ENCODE measurements at places on chromosomes 16 and 17.

DNA sequence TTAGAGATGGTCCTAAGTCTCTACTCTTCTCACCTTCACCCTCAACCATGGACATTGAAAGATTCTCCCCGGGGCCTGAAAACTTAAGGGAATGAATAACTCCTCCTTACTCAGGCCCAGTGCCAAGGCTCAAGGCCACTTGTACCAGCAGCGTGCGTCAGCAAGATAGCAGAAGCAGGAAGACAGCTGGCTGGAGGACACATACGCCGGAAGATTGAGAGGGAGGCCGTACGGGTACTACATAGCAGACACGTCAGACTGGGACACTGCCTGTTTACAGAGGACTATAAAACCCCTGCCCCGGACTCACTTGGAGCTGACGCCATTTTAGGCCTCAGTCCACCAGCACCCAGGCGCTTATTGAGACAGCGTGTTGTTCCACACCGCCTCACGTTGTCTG is 75.8 kb upstream of the MED13 start:
- no peak for DNase-seq

GRCh38 chr17:74049167-74049966 is 154.1 kb upstream of the RPL38 start:
- no peak for DNase-seq

DNA sequence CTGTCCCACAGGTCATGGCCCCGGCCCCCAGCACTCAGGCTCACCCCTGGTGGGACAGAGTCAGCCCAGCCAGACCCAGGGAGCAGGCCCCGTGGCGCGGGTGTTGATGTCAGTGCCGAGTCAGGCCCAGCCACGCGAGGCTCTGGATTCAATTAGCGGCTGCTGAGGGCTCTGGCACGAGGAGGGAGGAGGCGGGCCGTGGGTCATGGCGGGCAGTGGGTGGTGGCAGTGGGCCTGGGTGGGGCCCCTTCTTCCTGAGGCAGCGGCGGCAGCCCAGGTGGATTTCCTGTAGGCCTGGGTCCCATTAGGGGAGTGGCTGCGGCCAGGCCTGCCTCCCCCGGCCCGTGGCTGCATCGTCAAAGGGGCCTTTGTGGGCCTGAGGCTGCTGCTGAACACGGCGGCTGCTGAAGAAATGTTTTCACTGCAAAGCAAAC is 12.9 kb downstream of the VASN start:
- DNase-seq = no peak

DNA sequence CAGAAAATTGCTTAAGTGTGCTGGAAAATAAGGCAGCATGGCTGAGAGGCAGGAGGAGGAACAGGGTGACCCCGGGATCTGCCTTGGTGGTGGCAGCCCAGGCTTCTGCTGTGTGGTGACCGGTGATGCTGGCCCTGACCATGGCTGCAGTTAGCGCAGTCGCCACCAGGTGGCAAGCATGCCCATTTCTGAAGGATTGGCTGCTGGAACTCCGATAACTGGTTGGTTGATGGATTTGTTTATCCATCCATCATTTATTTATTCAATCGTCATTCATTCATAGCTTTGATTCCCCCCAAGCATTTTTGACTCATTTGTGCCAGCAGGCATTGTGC is 29.1 kb upstream of the ITGA3 start:
- peak; percentile 62 for DNase-seq

GRCh38 chr17:14539801-14540200 is 238.9 kb downstream of the HS3ST3B1 start:
- no peak for DNase-seq

- no peak for DNase-seq
Observed at GRCh38 chr16:1958715-1959268, 546 bp upstream of the NDUFB10 start.

DNA sequence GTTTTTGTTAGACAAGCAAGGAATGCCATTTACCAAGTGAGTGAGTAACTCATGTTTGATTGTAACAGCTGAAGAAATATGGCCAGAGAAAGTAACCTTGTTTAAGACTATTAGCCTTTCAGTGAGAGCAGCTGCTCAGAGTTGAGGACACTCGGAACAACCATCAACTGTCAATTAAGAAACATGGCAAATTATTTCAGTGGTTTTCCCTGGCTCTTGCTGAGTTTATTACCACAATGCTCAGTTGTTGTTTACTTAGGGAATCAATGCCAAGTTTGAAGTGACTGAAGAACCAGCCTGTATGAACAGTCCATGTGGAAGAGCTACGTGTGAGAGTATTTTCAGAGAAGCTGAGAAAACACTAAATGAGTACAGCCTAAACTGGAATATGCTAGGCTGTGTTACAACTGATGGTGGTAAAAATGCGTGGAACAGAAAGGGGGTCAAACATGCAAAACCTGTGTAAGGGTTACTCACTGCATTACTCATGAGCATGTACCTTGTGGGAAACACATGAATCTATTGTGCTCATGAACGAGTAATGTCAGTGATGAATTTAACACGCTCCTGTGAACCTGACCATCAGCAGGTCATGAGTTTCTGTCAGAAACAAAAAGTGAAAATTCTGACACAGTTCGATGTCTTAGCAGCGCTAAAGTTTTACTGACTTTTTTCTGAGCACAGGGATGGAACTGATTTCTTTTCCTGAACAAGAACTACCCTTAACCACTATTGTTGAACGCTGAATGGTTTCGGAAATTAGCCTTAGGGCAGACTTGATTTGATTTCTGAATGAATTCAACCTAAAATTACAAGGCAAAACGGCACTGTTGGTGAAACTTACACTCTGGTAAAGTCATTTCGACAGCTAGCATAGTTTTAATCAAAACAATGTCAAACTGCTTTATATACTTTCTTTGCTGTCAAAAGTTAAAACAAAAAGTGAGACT is 33.5 kb downstream of the GNA13 start:
- no peak for DNase-seq

- no peak for DNase-seq
Observed at GRCh38 chr17:50057521-50057991, 1.6 kb downstream of the ITGA3 start.

DNA sequence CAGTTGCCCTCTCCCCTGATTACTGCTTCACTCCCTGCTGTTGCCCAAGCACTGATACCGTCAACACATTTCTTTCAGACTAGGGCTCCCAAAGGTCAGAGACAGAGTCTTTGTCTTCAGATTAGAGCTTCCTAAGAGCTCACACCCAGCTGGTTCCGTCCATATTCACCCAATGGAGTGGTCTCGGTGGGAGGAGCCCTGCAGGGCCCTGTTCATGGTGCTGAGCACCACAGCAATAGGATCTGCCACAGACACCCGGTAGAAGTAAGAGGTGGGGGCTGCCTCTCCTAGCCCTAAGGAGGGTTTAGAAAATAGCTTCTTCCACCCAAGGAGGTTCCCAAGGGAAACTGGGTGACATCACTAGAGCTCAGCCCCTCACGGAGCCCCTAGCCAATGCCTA is 128.3 kb downstream of the CCDC144A start:
- DNase-seq = no peak

DNA sequence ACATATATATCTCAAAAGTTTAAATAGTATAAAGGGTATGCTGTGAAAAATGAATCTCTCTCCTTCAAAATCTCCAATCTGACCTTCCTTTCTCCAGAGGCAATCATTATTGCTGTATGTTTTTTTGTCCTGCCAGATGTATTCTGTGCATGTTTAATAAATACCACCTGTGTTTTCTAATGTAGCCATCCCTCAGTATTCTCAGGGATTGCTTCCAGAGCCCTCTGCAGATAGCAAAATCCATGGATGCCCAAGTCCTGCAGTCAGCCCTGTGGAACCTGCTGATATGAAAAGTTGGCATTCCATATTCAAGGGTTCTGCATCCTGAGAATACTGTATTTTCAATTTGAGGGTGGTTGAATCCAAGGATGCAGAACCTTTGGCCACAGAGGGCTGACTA is 42.9 kb downstream of the BPTF start:
- no peak for DNase-seq

DNA sequence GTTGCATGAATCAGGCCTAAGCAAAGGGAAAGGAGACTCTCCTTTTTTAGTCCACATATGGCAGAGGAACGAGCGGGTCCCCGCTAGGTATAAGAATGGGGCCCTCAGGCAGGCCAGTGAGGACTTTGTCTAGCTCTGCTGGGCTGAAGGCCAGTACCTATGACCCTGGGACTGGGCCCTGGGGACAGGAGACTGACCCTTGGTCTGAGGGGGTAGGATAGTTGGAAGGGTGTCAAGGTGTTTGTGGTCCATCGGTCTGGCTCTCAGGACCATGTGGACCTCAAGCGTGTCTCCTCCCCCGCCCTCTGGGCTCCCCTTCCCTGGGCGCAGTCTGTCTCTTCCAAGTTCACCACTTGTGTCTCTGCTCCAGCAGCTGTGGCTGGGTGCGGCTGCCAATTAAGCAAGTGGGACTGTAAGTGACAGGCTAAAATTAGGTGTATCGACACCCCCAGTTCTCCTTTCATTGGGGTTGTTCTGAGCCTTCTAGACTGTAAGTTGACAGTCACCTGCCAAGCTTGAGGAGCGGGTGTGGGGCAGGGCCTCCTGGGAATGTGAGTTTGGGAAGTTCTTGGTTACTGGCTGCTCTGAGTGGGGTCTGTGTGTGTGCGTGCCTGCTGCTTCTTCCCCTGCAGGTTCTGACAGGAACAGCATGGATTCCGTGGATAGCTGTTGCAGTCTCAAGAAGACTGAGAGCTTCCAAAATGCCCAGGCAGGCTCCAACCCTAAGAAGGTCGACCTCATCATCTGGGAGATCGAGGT is 24.5 kb downstream of the AKAP1 start:
- DNase-seq = no peak

GRCh38 chr16:57479976-57480753 is 6.1 kb downstream of the DOK4 start:
- no peak for DNase-seq

DNA sequence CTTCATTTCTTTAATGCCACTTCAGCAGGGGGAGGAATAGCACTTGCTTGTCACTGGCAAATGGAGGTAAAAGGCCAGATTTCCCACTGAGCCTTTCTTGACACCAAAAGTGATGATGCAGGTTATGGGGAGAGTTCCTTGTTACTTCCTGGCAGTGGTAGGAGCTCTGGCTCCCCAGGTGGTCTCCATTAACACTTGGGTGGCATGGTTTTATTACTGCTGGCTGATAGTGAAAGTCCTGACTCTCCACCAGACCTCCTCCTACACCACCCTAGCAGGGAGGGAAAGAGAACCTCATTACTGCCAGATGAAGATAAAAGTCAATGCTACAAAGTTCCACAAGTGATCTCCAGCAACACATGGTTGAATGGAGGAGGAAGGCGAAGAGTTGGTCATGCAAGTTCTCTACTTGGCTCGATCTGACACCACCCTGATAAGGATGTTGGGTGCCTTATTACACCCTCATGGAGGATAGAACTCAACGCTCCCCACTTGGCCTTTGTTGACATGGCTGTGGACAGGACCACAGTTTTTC is 152.7 kb upstream of the GNAO1 start:
- no peak for DNase-seq

GRCh38 chr17:19316761-19317358 is 45.7 kb downstream of the B9D1 start:
- no peak for DNase-seq

DNA sequence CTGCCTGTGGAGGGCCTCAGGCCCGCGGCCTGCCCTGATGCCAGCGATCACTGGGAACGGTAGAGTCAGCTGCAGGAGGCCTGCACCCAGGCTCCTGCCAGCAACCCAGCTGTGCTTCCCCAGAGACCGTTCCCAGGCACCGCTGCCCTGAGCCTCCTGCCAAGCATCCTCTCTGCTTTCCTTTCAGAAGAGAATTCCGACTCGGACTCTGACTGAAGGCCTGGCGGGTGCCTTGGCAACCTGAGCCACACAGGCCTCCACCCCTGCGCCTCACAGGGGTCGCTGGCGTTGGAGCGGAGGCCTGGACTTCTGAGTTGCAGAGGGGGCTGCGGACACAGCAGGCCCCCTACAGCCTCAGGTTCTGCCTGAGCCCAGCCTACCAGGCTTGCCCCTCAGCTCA is 7.9 kb downstream of the CMTM3 start:
- DNase-seq = no peak

DNA sequence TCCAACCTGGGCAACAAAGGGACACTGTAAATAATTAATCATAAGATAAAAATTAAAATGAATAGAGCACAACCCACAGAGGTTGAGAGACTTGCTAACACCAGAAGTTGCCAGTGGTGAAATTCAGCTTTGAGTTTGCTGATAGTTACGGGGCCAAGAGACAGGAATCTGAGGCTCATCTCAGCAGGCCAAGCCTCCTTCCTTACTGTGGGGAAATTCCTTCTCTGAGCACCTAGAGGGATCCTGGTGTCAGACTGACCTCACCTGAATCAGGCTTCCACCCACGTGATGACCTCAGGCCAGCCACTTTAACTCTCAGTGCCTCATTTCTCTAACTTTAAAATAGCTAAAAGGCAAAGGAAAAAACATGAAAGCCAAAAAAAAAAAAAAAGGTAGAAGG is 4.7 kb downstream of the ABAT start:
- DNase-seq = no peak

GRCh38 chr17:66789961-66790437 is 44.9 kb upstream of the CACNG5 start:
- no peak for DNase-seq

All from CD4-positive, alpha-beta T cell treated with Interferon gamma for 1 hour (primary cell).